ENCODE measurements at places on chromosomes 7 and 10.

GRCh38 chr10:115860182-115861107, 412.6 kb downstream of the GFRA1 start:
- no peak for DNase-seq

GRCh38 chr7:115724400-115725056, 306.0 kb downstream of the TFEC start:
- DNase-seq: no peak

GRCh38 chr7:40659231-40659630, 524.4 kb downstream of the SUGCT start:
- DNase-seq: no peak

DNA sequence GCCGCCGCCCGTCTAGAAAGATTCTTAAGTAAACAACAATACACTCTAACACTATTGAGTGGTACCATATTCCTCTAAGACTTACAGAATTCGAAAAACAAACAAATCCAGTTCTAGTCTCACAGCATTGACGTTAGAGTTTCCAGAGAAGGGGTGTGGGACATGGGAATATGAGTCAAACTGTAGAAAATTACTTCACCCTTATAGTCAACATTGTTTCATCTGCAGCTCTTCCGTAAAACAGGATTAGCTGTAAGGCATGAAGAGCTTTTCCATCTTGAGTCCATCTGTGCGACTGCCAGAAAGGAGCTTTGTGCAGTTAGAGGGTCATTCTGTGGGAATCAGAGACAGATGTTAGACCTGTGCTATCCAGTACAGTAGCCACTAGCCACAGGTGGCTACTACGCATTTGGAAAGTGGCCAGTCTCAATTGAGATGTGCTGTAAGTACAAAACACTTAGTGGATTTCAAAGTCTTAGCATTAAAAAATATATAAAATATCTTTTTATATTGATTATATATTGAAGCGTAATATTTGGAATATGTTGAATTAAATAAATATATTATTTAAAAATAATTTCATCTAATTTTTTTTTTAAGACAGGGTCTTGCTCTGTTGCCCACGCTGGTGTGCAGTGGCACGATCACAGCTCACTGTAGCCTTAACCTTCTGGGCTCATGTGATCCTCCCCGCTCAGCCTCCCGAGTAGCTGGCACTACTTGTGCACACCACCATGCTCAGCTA, 79.8 kb upstream of the MPP7 start:
- no peak for DNase-seq

- no peak for DNase-seq
Observed at GRCh38 chr7:79593866-79594301, 140.4 kb upstream of the MAGI2 start.

DNA sequence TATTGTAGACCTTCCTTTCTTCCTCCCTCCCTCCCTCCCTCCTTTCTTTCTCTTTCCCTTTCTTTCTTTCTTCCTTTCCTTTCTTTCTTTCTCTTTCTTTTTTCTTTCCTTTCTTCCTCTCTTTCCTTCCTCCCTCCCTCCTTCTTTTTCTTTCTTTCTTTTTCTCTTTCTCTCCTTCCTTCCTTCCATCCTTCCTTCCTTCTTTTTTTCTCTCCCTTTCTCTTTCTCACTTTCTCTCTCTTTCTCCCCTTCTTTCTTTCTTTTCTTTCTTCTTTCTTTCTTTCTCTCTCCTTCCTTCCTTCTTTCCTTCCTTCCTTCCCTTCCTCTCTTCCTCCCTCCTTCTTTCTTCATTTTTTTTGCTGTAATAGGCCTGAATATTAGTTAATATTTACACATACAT, 638.0 kb downstream of the SORCS3 start:
- DNase-seq: no peak

DNA sequence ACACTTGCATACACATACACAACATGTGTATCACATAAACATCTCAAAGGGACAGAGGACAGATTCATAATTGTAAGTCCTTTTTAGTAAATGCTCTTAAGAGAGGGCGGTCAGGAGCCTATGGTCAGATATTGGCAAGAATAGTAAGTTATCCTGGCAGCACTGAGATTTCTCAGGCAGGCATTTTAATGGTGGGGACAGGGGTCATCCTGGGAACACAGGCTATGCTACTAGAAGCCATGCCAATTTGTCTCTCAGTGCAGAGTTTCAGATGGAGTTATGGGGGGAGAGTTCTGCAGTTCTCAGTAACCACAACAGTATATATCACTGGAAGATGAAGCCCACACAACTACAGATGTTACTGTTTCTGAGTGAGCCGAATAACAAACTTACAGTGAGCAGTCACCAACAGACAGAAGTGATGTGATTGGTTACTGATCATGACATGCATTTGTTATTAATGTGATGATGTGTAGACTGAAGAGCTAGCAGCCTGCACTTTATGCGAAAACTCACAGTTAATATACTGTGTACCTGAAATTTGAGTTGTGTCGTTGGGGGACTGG, 16.4 kb downstream of the ZNF487 start:
- no peak for DNase-seq

DNA sequence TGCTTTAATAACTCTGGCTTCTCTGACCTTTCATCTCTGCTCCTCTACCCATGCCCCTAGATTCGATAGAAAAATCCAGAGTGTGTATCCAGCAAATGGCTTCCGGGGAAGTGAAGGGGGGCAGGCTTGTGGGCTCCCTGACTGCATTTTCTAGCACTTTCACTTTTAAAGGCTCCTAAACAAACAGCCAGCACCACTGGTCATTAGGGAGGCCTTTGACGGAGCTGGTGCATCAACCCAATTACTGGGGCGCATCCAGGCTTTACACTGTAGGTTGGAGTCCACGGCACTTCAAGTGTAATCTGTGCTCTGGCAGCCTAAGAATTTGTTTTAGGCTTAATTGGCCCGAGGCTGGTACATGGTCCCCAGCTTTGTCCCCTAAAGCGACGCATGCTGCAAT, 291.9 kb downstream of the GFRA1 start:
- no peak for DNase-seq

DNA sequence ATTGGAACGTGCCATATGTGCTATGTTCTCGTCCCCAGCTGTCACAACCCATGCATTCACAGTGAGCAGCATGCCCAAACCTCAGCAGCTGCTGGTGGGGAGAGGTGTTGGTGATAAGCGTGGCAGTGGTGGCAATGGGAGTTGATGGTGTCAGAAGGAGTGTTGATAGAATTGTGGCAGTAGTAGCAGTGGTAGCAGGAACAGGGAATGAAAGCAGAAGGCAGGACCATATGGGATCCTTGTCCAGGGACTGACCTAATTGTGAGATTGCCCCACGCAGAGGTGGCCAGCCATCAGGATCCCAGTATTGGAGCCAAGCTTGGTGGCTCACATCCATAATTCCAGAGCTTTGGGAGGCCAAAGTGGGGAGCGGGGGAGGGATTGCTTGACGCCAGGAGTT, 276.3 kb downstream of the GALNT17 start:
- peak; percentile 70 for DNase-seq

- DNase-seq: no peak
Observed at GRCh38 chr10:20744821-20745220, 152.3 kb downstream of the NEBL start.

- DNase-seq: no peak
Observed at GRCh38 chr10:81838950-81839349, 36.0 kb upstream of the NRG3 start.

- DNase-seq: no peak
Observed at GRCh38 chr7:32941681-32942414, 15.4 kb upstream of the FKBP9 start.

DNA sequence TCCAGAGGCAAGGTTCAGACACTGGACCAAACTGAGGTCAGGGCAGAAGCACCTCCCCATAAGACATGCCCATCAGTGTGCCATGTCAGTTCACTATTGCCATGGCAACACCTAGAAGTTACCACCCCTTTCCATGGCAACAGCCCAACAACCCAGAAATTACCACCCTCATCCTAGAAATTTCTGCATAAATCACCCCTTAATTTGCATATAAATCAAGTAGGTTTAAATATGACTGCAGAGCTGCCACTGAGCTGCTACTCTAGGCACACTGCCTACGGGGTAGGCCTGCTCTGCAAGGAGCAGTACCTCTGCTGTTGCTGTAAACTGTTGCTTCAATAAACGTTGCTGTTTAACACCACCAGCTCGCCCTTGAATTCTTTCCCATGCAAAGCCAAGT, 12.7 kb downstream of the STEAP2 start:
- DNase-seq: no peak

DNA sequence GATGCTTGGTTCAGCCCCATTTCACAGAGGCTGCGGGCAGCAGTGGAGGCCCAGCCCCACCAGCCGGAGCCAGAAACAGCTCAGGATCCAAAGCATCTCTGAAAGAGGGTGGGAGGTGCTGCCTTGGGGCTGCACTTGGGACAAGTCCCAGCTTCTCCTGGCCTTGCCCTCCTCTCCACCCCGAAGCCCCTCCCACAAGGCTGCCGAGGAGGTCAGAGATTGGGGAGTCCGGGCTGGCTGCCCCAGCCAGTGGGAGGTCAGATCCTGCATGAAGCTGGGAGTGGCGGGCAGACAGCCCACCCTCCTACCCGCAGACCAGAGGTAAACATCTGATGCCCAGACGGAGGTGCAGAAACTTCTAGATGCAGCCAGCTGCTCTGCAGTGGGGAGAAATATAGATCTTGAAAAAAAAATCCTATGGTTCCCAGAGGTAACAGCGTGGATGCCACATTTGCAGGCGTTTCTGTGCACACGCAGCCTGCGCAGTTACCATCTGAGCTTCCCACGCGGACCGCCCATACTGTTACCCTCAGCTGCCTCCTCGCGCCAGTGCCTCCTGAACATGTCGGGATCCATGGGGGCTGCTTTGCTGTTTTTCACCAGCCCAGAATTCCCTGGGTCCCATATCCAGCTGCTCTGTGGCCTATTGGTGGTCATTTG, 36.9 kb upstream of the GNA12 start:
- DNase-seq: no peak

DNA sequence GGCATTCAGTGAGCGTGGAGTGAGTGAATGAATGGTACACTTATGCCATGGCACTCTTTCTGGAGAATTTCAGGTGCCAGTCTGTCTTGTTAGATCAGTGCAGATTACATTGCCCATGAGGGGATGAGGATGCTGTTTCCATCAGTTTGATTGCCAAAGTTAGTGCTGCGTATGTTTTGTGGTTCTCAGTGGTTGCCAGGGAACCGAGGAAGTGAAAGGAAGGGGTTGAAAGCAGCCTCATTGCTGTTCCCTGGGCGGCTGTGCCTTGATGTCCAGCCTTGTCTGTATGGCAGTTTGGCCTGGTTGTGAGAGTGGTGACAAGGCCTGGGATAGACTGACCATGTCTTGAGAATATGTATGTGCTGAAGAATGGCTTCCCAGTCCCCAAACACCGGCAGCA, 30.2 kb downstream of the WBP1L start:
- peak; percentile 76 for DNase-seq

GRCh38 chr7:143499743-143500348, 22.2 kb downstream of the TAS2R41 start:
- DNase-seq: no peak

DNA sequence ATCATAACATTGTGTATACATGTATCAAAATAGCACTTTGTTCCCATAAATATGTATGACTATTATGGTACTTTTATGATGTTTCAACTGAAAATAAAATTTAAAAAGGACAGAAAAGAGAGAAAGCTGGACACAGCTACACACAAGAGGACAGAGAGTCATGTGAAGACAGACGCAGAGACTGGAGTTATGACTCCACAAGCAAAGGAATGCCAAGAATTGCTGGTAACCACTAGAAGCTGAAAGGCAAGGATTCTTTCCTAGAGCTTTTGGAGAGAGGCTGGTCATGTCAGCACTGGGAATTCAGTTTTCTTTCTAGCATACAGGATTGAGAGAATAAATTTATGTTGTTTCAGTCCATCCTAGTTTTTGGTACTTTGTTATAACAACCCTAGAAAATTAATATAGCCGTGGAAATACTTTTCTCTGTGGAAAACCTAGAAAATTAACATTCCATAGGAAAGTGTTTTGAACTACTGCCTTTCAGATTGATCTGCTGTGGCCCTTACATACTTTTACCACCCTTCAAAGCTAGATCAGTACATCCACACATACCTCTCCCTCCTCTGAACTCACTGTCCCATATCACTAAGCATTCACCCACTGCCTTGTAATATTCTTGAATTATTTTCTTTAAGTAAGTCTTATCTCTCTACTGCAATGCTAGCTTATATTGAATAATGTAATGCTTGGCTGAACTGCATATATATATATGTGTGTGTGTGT, 575.3 kb downstream of the IPMK start:
- DNase-seq: no peak

- DNase-seq: no peak
Observed at GRCh38 chr7:94400643-94401427, 6.1 kb downstream of the COL1A2 start.

DNA sequence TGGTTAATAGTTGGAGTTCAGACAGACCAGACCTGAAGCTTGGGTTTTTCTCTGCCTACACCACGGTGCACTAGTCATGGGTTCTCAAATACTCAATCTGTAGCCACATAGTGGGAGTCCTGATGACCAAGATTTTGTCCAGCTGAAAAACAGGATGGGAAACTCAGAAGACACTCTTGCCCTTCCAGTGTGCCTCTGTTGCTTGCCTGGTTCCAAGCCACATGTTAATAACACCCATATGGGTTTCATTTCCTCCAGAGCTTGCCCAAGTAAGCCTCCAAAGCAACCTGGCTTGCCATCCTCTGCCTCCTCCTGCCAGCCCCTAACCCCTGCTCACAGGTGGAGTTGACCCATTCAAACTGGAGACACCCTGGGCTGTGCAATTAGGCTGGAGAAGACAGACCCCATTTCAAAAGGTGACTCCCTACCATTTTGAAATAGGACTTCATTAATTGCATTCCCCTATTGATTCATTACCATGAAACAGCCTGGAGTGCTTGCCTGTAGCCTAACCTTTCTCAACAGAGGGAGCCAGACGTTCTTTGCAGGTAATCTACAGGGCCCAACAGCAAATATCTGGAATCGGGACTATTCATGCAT, 108.0 kb upstream of the HABP2 start:
- no peak for DNase-seq

DNA sequence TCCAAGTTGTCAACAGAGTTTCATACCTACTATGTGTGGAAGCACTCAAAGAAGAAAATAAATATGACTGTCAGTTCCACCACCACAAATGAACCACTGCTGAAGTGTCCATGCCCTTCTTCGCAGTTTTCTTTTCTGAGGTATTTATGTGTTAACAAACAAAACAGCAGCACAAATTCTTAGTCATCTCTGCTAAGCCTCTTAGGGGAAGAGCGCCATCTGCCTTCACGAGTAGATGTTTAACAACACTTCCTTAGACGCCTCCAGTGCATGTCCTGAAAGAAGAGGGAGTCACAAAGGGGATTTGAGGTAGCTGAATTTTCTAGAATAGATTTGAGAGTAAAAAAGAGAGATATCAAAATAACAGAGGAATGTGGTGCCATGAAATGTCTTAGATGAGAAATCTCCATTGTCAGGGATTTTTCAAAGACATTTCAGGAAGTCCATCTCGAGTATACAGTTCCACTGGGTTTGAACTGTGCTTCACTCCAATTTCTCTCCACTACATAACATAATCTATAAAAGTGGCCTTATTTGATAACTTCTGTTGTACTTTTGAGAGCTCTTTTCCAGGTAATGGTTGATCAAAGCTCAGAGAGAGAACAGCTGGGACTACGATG, 775.3 kb upstream of the POM121L12 start:
- DNase-seq: no peak

- DNase-seq: no peak
Observed at GRCh38 chr10:3271354-3272115, 99.0 kb upstream of the PITRM1 start.

GRCh38 chr7:36777855-36778254, 53.6 kb upstream of the AOAH start:
- DNase-seq: no peak

Measured in Right ventricle myocardium inferior (tissue), 1 donor.